ENCODE measurements at places on chromosomes 4 and X. TPM values are rescaled to one million over a fixed set of nuclear protein-coding genes. Genes with fewer than 3 reads are reported as not detected.
A peak's percentile ranks its signal among the peaks of the same experiment; 100 is the strongest.

- no peak for DNase-seq
Measured at GRCh38 chr4:178296669-178297068, 854.4 kb upstream of the AGA start.

DNA sequence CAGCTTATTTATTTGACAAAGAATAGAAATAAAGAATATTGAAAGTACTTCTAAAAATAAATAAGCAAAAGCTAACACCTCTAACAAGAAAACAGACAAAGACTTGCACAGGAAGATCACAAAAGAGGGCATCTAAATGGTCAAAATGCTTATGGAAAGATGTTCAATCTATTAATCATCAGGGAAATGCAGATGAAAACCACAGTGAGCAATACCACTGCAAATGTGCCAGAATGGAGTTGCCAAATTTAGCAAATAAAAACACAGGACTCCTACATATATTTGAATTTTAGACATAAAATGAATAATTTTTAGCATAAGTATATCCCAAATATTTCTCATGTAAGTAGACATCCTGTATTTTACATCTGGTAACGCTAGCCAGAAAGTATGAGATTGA, 56.1 kb upstream of the HPGD start:
- no peak for DNase-seq

The UGT2A1 gene
- not detected for polyA plus RNA-seq

DNA sequence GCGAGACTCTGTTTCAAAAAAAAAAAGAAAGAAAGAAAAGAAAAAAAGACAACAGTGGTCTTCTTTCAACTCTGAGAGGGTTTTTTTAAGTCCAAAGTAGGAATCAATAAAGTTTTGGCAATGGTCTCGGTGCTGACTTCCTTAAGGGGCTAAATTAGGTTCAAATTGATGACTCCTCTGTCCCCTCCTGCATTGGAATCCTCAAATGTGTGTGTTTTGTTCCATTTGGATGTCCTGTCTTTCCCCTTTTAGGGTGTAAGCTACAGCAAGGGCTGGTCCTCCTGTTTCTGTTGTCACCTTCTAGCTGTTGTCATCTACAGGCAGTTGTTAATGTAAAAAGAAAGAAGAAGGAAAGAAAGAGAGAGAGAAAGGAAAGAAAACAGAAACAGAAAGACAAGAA, 84.3 kb upstream of the PLAC1 start:
- no peak for DNase-seq

DNA sequence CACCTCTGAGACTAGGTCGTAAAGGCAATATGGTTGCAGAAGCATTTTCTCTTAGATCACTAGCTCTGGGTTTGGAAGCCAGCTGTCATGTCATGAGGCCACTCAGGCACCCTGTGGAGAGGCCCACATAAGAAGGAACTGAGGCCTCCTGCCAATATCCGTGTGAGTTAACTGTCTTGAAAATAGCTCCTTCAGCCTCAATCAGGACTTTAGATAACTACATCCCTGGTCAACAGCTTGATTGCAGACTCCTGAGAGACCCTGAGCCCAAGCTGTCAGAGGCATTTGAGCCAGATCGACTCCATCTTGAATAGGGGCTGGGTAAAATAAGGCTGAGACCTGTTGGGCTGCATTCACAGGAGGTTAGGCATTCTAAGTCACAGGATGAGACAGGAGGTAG, 15.1 kb upstream of the REPS2 start:
- peak; percentile 51 for DNase-seq

DNA sequence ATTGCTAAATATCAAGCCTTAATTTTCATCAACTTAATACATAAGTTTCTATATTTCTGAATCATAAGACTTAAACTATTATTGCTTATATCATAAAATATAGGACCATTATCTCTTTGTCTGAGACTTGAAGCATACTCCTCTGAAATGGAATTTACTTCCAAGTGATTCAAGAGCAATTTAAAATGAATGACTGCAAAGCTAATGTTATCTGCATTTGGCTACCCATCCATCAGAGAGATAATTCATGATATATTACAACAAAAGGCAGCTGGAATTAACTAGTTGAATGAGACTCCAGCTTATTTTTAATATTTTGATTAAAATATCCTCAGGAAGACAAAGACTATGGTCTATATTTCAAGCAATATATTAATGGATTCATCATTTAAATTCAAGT, 208.6 kb downstream of the UNC5C start:
- no peak for DNase-seq

All from lung (tissue), 17 donors.